Spinal cord (tissue), 10 donors: ENCODE measurements at places on chromosomes 11 and 22.

- no peak for DNase-seq
Measured at GRCh38 chr22:17637490-17638181, 921 bp upstream of the BCL2L13 start.

DNA sequence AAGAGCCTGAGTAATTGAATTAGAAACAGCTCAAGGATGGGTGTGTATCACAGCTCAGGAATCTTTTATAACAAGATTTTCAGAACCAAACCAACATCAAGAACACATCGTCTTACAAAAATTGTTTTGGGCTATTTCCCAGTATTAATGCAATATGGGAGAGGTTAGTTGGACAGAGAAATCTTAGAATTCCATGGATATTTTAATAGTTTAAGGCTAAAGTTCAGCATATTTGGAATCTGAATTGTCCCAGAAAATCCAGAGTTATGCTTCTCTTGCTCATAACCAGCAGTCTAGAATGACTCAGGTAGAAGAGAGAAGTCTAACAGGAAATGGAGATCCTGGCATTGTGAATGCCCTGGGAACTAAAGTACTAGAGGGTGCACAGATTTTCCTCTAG is 74.6 kb downstream of the ADM start:
- DNase-seq: no peak

- no peak for DNase-seq
Measured at GRCh38 chr11:45102361-45102809, 44.1 kb upstream of the PRDM11 start.

DNA sequence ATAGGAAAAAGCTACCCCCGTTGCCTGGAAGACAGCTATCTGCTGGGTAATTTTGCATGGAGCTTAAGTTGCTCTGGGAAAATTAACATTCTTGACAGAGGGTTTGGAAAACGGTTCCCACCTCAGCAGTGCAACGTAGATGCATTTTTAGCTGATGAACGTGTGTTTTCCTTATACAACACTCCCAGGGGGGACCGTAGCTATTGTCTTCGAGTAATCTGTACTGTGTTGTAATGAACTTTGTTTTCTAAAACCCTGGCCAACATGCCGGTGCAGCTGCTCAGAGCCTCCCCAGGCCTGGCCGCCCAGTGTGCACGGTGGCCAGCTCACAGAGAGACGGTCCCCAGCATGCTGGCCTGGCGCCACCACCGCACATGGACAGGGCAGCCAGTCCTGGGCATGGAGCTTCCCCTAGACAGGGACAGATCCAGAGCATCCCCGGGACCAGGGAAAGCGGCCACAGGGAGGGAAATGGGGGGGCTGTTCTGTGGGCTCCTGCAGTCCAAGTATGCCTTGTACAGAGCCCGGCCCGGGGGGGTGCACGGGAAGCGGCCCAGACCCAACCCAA is 2.2 kb downstream of the TNNT3 start:
- no peak for DNase-seq

GRCh38 chr22:45594123-45594941 is 77.3 kb upstream of the ATXN10 start:
- no peak for DNase-seq

DNA sequence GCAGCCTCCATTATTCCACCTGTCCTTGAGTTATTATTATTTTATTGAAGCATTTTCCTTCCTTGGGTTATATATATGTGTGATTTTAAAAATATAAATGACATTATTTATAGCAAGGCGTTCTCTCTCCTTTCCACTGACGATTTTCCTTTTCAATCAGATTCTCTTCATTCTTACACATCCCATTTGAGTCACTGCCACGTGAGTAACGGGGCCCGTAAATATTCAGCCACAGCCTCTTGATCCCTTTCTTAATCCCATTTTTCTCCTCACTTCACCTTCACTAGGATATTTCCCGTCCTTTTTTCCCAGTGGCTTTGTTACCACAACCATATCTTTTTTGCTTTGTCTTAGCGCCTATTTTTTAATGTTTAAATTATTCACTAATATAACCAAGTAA is 396.2 kb downstream of the NTM start:
- no peak for DNase-seq

DNA sequence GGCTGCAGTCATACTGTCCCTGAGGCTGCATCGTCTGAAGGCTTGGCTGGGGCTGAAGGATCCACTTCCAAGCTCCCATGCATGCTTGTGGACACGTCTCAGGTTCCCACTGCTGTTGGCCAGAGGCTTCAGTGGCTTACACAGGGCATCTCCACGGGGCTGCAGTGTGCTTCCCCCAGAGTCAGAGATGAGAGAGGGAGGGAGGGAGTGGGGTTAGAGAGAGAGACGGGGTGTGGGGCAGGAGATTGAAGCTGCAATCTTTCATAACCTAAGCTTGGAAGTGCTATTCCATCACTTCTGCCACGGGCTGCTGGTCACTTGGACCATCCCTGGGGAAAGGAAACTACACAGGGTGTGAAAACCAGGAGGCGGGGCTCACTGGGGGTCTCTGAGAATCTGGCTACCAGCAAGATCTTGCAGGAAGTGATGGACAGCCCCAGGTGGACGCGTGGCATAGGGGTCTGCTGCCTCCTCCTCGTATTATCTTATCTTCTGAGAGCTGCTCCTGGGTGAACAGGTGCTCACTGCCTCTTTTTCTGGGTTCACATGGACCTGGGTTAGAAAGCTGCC is 63.0 kb upstream of the MYEOV start:
- no peak for DNase-seq

GRCh38 chr11:106304274-106304673 is 226.8 kb downstream of the AASDHPPT start:
- DNase-seq: no peak

GRCh38 chr11:79381036-79381435 is 59.8 kb downstream of the TENM4 start:
- no peak for DNase-seq

DNA sequence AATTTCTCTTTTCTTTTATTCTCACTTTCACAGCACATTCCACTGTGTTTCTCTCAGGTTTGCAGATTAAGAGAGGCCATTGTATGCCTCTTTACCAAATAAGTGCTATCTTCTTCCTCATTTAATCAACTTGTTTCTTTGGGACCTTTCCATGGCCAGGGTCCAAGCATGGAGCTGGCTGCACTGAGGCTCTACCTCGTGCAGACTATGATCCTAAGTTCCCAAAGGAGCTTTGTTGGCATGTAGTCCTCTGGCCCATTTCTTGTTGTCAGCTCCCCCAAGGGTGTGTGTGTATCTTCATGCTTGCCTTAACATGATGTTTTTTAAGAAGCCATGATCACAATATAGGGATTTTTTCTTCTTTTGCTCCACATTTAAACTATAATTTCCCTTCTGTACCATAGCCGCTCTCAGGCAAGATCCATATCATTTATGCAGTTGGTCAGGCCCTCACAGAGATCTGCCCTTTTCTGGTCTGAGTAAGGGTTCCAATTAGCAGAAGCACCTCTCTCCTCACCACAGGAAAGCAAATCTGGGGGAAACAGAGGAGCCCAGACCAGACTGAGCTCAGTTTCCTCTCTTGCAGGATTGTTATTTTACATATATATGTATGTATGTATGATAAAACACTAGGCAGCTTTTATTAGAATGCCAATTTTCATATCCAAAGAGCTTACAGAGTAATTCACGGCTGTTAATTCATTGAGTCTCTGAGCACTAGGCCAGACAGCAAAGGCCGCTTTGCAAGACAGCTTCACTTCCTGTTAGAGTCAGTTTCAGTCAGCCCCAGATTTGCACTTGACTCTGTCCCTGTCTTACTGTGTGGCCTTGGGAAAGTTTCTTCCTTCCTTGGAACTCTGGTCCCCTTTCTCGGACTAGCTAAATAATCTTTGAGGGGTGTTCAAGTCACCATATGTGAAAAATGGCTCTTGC is 34.3 kb downstream of the CYB5R2 start:
- no peak for DNase-seq

GRCh38 chr11:96704847-96705246 is 315.0 kb downstream of the JRKL start:
- no peak for DNase-seq

DNA sequence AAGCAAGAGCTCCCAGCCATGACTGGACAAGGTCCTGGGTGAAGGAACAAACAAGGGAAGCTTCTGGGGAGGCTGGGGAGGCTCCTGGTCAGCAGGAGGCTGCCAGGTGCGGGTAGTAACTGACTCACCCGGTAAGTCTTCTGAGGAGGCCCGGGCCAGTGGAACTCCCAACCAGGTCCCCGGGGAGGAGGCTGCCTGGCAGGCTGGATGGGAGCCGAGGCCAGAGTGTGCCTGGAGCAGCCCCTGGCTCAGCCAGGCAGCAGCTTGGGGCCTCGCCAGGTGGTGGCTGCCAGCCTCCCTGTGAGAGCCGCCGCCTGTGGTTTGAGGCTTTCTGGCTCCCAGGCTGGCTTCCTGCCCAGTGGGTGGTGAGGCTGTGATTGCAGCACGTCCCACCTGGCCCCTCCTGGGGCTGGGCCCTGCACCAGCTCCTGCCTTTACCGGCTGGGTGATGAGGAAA is 46.2 kb downstream of the IGF2 start:
- no peak for DNase-seq

DNA sequence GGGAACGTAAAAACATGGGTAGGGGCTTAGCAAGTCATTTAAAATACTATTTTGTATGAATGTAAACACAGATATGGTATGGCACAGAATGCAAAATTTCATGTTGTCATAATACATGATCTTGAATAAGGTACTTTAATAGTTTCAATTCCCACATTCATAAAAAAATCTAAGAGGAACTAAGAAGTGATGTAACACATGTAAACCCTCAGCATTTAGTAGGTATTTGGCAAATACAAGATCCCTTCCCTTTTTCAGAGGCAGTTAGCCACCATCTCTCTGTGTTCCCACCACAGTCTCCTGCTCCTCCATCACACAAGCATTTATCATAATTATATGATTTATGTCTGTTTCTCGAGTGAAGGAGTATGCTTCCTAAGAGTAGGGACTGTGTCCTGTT is 251.8 kb downstream of the TENM4 start:
- DNase-seq: no peak

GRCh38 chr11:113789675-113790320 is 10.2 kb downstream of the CLDN25 start:
- DNase-seq: no peak

- no peak for DNase-seq
Measured at GRCh38 chr11:48088682-48089050, 108.3 kb downstream of the PTPRJ start.

GRCh38 chr11:78802058-78802761 is 227.5 kb upstream of the NARS2 start:
- no peak for DNase-seq

- DNase-seq: no peak
Measured at GRCh38 chr22:48268771-48269552, 1506.5 kb downstream of the TBC1D22A start.

DNA sequence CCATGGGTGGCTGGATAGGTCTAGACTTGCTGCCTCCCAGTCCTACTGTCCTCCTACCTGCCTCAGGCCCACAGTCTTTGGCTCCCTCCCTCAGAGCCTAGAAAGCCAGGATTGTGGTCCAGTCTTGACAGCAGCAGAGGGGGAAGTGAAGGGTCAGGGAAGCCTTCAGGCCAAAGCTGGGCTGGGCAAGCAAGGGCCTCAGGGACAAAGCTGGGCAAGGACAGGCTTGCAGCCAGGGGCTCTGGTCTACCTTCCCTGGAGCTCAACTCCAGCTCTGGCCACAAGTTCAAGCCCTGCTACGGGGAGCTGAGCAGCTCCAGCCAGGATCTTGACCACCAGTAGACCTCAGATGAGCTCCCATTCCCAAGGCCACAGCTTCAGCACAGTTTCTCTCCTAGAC is 14.9 kb downstream of the LMO1 start:
- no peak for DNase-seq

- no peak for DNase-seq
Measured at GRCh38 chr22:28205926-28206325, 286.9 kb upstream of the PITPNB start.

DNA sequence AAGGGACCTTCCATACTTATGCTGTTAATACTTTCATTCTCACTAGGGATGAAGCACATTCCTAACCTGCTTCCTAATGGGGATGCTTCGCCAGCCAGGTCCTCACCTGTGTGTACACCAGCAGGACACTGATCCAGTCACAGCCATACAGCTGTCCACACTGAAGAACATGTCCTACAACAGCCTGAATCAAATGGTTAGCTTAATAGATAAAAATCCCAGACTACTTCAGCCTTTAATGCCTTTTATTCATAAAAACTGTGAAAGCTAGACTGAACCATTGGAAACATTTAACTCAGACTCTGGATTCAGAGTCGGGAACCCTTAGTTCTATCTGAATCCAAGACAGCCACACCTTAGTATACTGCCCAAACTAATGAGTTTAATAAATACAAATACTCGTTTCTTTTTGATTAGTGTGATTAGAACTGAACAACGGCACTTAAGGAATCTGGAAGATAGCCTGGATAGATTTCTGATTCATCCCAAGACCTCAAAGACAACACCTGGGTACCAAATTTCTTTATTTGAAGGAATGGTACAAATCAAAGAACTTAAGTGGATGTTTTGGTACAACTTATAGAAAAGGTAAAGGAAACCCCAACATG is 3.3 kb downstream of the FTH1 start:
- no peak for DNase-seq

DNA sequence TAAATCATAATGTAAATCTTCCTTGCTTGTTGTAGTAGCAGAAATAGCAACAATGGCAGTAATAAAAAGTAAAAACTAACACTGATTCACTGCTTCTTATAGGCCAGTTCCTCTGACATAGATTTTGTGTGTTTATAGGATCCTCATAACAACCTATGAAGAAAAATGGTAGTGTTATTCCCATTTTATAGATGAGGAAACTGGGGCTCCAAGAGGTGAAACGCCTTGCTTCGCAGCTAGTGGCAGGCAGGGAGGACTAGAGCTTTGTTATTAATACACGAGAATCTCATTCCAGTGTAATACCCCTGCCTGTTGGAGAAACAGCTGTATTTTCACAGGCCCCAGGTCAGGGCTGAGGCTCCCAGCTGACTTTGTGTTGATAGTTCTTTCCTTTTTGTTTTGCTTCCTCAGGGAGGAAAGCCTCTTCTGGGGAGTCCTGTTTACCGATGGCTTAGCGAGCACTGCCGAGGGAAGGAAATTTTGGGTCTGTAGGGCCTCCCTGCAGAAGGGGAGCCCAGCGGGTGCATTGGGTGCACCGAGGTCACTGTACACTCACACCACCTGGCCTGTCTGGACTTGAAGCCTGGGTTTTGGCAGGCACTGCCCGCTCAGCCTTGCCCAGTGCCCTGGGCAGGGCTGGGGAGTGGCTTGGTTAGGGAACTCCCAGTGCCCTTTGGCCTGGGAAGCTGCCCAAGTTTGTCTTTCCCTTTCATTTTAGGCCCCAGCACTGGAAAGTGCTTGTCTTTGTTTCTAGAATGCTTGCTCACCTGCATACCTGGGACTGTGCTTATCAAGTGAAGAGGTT is 13.5 kb downstream of the KIAA1671 start:
- no peak for DNase-seq
